Naive thymus-derived CD8-positive, alpha-beta T cell (primary cell): ENCODE measurements at places on chromosomes 1 and 21. TPM values are rescaled to one million over a fixed set of nuclear protein-coding genes. Genes with fewer than 3 reads are reported as not detected.

PPT1 gene
- total RNA-seq, result 72.9 TPM

SUMO3 gene
- total RNA-seq, result 54.6 TPM

AKIRIN1 gene
- 74.5 TPM for total RNA-seq

CFAP141 gene
- total RNA-seq, result not detected
